ENCODE measurements at places on chromosomes 3 and 15.
A peak's percentile ranks its signal among the peaks of the same experiment; 100 is the strongest.

- peak; percentile 80 for DNase-seq
Observed at GRCh38 chr3:119604878-119605277, 7.2 kb downstream of the PLA1A start.

DNA sequence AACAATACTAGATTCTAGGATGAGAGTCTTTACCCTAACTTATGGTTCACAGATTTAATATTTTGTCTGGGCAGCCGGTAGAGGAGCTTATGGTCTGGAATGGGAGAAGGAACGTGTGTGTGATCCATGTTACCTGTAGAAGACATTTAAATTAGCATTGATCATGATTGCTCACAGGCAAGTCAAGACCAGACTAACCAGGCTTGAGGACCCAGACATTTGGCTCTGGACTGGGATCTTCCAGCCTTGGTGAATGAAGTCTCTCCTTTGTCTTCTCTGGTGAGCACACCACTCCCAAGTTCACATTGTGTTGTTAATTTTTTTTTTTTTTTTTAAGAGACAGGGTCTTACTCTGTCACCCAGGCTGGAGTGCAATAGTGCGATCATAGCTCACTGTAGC lies 11.7 kb downstream of the ABHD2 start:
- DNase-seq: no peak

GRCh38 chr15:40044717-40045571 lies 6.0 kb upstream of the SRP14 start:
- peak; percentile 93 for DNase-seq

DNA sequence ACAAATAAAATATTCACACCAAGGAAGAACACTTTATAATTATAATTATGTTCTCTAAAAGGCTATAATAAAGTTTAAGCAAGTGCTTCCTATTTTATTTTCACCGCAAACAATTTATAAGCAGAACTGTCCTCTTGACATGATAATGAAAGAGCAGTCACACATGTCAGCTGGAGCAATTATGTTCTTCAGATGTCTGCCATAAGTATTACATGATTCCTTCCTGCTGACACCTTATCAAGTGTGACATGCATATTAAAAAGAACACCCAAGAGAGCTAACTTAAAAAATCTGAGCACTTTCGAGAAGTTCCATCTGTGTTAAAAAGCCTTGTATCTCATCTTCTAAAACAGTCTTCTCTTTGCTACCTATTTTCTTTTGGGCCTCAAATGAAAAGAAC lies 249.5 kb downstream of the SQOR start:
- DNase-seq: no peak

GRCh38 chr3:23873941-23874340 lies 42.8 kb downstream of the NKIRAS1 start:
- no peak for DNase-seq

DNA sequence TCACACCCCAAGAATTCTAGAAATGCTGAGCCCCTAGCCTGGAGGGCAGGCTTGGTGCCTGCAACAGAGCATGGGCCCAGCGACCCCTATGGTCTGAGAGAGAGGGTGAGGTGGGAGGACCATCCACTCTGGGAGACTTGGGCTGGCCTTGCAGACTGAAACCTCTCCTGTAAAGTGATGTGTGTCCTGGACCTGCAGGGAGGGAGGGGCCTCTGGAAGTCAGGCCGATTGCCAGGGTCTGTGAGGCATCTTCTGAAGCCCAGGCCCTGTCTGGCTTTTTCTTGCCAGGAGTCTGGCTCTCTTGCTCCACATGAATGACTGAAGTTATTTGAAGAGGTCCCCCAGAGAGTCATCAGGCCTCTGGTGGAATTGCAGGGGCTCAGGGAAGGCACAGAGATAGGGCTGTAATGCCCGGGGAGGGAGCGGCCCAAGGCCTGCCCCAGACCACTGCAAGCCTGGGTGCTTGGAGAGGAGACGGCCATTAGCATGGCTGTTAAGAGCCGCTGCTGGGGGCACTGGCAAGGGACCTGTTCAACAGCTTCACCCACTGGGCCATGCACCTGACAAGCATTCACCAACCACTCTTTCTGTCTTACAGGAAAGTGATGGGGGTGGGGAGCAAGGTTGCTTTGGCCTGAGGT lies 56.0 kb upstream of the CHRNA7 start:
- DNase-seq: no peak

- DNase-seq: peak; percentile 54
Observed at GRCh38 chr3:9779721-9780457, 10.1 kb upstream of the CAMK1 start.

GRCh38 chr15:65222891-65223290 lies 11.6 kb upstream of the CILP start:
- DNase-seq: no peak
